GM12891 (cell line): ENCODE measurements at places on chromosomes 6 and 20.

- DNase-seq, result no peak
Observed at GRCh38 chr6:166752097-166752496, 125.0 kb upstream of the RPS6KA2 start.

GRCh38 chr6:149867876-149868640, 3.9 kb upstream of the LRP11 start:
- no peak for DNase-seq

DNA sequence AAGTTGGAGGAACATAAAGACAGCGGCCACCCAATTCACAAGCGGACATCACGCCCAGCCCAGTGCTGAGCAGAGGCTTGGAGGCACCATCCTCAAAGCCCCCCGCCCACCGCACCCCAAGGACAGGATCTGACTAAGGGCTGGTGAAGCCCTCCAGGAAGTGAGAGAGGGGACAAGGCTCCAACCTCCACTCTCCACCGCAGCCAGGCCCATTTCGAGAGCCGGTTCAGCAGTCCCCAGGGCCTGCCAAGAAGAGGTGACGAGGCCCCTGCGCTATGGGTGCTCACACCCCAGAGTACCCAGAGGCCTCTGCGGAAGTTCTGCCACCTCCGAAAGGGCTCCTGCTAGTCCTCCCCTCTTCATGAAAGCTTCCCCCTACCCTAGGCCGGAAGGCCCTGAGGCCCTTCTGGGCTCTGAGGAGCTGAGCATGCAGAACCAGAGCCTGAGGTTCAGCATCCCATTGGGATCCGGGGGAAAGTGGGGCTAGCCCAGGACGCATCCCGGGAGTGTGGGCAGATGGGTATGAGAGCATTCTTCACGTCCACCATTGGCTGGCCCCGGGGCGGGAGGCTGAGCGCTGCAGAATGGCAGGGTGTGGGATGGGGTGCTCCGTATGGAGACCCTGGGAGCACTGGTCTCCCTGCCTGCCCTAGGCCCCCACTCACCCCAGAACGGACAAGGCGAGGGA, 2.5 kb downstream of the GRM4 start:
- no peak for DNase-seq

GRCh38 chr20:63660622-63661021, 2.5 kb downstream of the RTEL1 start:
- no peak for DNase-seq

DNA sequence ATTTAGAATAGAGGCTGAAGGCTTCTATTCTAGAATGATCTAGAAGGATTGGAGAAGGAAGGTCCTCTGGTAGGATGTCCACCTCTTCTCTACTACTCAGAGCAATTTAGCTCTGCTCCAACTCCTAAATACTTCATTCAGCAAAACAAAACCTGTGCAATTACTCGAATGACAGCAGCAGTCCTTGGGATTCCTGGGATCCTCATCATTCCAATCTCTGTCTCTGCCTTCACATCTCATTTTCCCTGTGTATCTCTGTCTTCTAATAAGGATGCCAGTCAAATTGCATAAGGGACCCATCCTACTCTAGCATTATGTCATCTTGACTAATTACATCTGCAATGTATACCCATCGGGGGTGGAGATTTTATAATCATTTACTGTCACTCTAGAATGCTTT, 5.5 kb upstream of the AIG1 start:
- DNase-seq, result no peak

DNA sequence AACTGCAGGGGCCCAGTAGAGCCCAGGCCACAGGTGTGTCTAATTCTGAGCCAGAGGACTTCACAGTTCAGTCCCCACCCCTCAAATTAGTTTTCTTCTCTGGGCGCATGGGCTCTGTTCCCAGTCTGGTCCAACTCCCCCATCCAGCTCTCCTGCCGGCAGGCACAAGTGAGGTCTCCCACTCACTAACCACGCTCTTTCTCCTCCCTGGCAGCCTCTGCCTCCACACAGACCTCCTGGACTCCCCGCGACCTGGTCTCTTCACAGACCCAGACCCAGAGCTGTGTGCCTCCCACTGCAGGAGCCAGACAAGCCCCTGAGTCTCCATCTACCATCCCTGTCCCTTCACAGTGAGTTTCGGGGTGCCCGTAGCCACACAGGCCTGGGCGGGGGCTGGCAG, 6.2 kb downstream of the NCR2 start:
- DNase-seq, result no peak

DNA sequence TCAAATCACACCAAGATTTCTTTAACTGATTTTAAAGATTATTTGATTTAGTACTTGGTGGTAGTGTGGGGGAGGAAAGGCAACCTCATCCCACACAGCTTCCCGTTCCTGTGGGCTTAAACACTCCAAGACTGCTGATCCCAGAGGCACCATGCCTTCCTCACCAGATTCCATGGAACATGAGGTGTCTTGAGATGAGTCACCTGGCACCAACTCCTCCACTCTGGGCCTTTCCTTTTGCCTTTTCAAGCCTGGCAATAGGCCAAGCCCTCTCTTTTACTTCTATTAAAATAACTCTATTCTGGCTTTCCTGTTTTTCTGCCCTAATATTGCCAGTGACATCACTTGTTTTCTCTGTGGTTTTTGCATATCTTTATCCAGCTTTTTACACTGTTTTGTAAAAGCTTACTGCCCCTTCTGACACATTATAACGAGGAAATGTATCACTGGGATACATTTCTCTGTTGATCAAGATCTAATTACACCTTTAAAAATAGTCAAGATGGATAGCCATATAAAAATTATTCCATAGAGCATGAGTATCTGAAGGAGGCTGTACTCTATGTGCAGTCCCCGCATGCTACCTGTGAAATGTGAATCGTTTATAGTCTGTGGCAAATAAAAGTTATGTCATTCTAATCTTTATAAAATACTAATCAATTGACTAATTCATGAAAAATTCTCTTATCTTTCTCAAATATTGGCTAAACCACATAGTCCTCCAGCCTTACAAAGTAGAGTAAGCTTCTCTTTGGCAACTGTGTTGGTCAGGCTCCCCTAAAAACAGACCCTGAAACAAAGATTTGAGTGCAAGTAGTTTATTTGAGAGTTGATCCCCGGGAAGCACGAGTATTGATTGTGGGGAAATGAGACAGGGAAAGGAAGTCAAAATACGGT, 257.8 kb upstream of the KCNQ5 start:
- no peak for DNase-seq

GRCh38 chr20:54545676-54546358, 70.4 kb downstream of the DOK5 start:
- no peak for DNase-seq

DNA sequence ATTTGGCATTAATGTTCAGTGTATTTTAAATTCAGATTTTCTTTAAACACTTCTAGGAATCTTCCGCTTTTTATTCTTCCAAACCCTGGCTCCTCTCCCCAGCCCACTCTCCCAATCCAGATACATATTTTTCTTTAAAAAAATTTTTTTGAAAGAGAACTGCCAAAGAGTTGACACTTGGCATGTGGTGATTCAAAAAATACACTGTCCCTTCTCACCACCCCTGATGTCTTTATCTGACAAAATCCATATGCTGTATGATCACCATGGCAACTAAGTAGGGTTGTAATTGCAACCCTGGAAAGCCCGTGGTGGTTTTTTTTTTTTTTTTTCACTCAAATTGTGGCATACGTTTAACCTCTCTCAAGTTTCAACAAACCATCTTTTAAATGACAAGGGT, 355.8 kb upstream of the SASH1 start:
- DNase-seq, result no peak

DNA sequence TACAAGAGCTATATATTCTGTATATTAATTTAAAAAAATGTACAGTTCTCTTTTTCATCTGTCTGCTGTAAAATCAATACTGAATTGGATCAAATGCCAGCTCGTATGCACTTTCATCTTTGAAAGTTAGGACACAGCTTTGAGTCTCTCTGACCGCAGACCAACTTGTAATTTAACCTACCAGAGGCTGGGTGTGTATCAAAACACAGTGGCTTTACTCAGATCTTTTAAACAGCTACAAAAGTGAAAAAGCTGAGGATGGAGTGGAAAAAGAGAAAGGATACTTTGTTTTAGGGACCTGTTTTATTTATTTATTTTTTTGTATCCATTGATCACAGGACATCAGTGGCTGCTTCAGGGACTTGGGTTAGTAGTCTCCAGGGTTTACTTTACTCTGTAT, 44.1 kb downstream of the KIAA0408 start:
- no peak for DNase-seq

DNA sequence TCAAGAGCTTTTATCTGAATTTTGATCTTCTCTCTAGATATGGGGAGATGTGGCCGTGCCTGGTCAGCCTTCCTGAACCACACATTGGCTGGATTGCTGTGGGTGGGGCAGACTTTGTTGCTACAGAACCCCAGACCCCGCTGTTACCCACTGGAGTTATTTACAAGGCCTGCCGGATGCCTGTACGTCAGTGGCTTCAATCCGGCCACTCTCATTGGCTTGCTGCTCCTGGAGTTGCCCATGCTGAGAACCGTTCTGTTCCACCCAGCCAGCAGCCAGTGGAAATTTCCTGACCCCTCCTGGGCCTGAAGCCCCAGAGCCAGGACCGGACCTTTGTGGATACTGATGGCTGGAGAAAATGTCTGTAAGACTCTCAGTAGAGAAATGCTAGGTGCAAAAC, 101.9 kb downstream of the TFAP2C start:
- DNase-seq, result no peak

DNA sequence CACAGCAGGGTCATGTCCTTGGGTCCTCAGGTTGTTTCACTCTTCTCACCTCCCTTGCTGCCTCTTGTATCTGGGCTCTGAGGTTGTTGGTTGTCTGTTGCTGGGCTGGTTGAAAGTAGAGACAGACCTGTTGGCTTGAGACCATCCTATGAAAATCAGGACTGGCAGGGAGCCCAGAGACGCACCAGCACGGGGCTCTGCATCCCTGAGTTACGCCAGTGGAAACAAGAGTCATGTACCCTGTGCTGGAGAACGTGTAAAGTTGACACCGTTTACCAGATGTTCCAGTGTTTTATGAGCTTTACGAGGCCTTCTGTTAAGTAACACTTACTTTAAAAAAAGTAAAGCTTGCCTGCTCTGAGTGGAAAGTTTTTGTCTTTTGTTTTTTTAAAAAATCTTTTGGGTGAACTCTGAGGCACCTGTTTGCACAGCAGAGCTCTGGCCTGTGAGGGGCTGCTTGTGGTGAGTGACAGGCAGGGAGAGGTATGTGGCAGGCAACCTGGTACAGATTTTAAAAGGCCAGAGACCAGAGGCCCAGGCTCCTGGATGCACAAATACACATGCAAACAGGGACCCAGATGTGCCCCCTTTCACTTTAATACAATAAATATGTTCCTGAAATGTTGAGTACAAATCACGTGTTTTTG, 260.0 kb upstream of the SUPT3H start:
- no peak for DNase-seq

DNA sequence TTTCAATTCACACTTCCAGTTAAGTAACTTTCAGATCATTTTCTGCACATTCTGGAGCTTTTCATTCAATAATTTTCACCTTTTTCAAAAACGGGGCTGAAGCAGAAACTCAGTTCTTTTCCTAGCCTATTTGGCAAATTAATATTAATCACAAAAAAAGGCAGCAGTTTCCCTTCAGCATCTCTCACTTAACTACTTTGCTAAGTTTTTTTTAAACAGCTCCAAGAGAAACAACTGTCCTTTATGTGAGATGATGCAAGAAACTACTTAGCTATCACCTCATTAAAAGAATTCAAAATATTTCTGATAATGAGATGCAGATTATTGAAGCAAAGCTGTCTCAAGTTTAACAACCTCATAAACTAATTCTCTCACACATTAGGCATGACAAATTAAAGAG, 11.8 kb downstream of the CASS4 start:
- no peak for DNase-seq

GRCh38 chr6:15264902-15265761, 19.3 kb downstream of the JARID2 start:
- no peak for DNase-seq

DNA sequence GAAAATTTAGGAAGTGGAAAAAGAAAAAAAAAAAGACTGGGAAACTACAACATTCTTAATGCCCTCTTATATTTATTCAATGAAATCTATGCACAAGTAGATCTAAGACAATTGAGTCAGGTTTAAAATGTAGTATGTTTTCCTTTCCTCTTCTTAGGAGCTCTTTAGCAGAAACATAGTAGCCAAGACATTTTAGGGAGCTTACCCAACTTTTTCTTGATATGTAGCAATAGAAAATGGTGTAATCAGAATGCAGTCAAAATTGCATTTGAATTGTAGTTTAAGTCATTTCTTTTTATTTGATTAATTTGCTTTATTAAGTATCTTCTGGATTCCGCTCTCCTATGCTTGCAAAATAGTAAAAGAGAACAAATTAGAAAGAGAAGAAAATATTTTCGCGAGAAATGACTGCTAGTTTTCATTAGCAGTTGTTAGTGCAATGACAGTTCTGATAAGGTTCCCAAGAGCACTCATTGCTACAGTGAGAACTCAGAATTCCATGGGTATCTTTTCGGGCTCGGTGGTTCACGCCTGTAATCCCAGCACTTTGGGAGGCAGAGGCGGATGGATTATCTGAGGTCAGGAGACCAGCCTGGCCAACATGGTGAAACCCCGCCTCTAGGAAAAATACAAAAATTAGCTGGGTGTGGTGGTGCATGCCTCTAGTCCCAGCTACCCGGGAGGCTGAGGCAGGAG, 52.2 kb downstream of the JARID2 start:
- DNase-seq, result no peak

- no peak for DNase-seq
Observed at GRCh38 chr6:109526905-109527628, 44.0 kb upstream of the ZBTB24 start.

DNA sequence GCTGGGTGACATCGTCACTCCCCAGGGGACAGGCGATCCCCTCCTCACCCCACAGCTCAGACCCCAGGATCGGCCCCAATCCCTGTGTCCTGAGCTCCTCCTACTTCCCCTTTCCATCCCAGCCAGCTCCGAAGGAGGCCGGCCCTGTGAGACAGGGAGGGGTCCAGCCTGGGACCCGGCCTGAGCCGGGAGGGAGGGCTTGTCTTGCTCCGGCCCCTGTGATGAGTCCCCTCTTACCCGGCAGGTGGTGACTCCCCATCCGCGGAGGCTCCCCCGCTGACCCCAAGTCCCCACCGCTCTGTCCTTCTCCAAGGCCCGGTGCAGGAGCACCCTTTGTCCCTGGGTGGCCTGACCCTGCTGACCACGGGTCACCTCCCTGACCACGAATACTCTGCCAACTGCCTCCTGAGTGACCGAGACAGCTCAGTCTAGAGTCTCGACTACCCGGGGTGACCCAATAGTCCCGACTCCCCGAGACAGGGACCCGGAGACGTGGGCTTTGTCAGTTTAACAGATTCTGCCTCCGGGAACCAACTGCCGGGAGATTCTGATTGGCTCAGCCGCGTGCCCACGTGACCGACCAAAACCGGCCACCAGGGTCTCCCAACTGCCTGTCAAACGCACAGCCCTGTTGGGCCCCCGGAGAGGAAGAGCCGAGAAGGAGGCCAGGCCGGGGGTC, 187.4 kb upstream of the PROKR2 start:
- peak; percentile 34 for DNase-seq
